ENCODE measurements at places on chromosomes 16 and 17. TPM values are rescaled to one million over a fixed set of nuclear protein-coding genes. Genes with fewer than 3 reads are reported as not detected.

The PYY gene
- not detected for total RNA-seq

The KRT12 gene
- not detected for total RNA-seq

The HP gene
- 16.1 TPM for total RNA-seq

The AHSP gene
- 0.52 TPM for total RNA-seq

The AGRP gene
- total RNA-seq = not detected

The GRAP gene
- 13.5 TPM for total RNA-seq

The ODAD4 gene
- not detected for total RNA-seq

The CDH15 gene
- total RNA-seq = not detected

The SLFN12 gene
- total RNA-seq = 5.9 TPM

The ZNF207 gene
- 281 TPM for total RNA-seq

The ABCC12 gene
- not detected for total RNA-seq

The SLC5A10 gene
- total RNA-seq = 0.10 TPM

The RAB34 gene
- 27.0 TPM for total RNA-seq

The PRKCB gene
- total RNA-seq = 110 TPM

The MIS12 gene
- total RNA-seq = 18.9 TPM

The ZNF423 gene
- total RNA-seq = under 0.01 TPM

The TMED6 gene
- 1.0 TPM for total RNA-seq

The KRT23 gene
- 0.52 TPM for total RNA-seq

The CCL7 gene
- 3.1 TPM for total RNA-seq

The OR1F1 gene
- total RNA-seq = not detected

The ZACN gene
- total RNA-seq = 0.21 TPM

The KRT9 gene
- 0.10 TPM for total RNA-seq

The ABCA8 gene
- under 0.01 TPM for total RNA-seq

The SLX1A gene
- 22.5 TPM for total RNA-seq

The ACSM2A gene
- not detected for total RNA-seq

The HIGD1B gene
- not detected for total RNA-seq

The ENPP7 gene
- total RNA-seq = not detected

The C16orf54 gene
- 87.9 TPM for total RNA-seq

The FN3K gene
- 0.73 TPM for total RNA-seq

The QRICH2 gene
- total RNA-seq = 1.2 TPM

The CMTM2 gene
- total RNA-seq = 0.52 TPM

Data from mononuclear cell (primary cell).